ENCODE measurements at places on chromosomes 11 and 22. TPM values are rescaled to one million over a fixed set of nuclear protein-coding genes. Genes with fewer than 3 reads are reported as not detected.

DNA sequence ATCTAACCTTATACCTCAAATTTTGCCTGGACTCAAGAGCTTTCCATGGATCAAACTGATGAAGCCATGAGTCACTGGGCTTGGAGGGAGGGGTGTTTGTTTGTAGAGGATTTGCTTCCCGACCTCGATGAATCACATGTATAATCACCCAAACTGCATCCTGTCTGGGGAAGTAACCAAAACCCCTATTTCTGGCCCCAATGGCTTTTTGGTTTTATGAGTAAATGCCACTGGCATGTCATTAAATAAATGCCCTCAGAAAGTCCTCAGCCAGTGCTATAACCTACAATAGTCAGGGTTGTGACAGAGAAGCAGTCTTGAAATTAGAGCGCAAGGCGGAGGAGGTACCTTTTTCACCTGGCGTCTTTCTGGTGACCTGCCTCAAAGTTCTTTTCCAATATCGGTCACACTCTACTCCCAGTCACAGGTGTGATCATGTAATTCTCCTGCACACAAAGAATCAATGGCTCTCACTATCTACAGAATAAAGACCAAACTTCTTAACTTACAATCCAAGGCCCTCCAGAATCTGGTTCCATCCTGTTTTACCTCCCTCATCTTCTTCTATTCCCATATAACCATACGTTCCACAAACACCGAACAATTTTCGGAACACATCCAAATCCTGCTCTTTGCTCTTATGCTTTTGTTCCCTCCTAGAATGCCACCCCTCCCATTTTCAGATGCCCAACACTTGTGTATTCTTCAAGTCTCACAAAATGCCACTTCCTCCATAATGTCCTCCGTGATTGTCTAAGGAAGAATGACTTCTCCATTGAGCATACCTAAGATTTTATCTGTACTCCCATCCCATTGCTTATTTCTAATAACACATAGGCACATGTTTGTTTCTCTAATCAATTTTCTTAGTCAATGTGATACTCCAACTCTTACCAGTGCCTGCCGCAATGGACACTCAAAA lies 81.3 kb upstream of the BLID start:
- peak; percentile 98 for DNase-seq

- peak; percentile 9 for DNase-seq
These were observed 5.6 kb downstream of the AHNAK start for GRCh38 chr11:62540804-62541701.

GRCh38 chr11:123457187-123457770 lies 27.2 kb downstream of the GRAMD1B start:
- DNase-seq: no peak

DNA sequence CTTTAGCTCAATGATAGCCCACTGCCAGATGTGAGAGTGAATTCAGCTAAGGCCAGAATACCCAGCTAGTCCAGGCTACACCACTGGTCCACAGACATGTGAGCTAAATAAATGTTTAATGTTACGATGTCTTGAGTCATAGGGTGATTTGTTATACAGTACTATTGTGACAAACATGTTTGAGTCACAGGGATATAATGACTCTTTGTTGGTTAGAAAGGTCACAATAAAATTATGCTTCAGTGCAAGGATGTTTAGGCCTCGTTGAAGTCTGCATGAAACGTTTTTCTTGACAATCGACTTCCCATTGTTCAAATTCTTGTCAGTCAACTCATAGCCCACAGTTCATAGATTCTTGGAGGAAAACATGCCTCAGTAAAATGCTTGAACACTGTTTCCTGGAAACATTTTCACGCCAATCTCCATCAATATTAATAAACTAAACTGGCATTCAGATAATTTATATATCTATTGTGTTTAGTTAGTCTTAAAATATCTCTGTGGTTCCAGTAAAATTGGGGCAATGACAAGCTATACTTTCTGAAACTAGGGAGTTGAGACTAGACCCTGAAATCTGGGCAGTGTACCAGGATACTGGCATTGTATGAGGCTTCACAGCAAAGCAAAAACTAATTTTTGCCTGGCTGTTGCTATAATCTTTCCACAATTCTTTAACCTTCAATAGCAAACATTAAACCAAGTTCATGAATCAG lies 650.8 kb upstream of the KIRREL3 start:
- DNase-seq: peak; percentile 1

GRCh38 chr11:64556044-64556720 lies 34.8 kb upstream of the SLC22A12 start:
- no peak for DNase-seq

- DNase-seq: no peak
These were observed 3.8 kb downstream of the RPLP2 start for GRCh38 chr11:813456-814096.

The GTSE1 gene
- total RNA-seq: 0.13 TPM

The NOX4 gene
- not detected for total RNA-seq

The CEP126 gene
- 2.6 TPM for total RNA-seq

The TMEM80 gene
- total RNA-seq: 9.0 TPM

The PHF21B gene
- total RNA-seq: not detected

The PDE2A gene
- 1.6 TPM for total RNA-seq

The MRGPRE gene
- total RNA-seq: not detected

The APOL5 gene
- not detected for total RNA-seq

The DDIAS gene
- 0.26 TPM for total RNA-seq

All from bronchial epithelial cell (primary cell).